ENCODE measurements at places on chromosomes 2 and 18.

- no peak for DNase-seq
Observed at GRCh38 chr2:64675860-64676259, 22.1 kb upstream of the SERTAD2 start.

DNA sequence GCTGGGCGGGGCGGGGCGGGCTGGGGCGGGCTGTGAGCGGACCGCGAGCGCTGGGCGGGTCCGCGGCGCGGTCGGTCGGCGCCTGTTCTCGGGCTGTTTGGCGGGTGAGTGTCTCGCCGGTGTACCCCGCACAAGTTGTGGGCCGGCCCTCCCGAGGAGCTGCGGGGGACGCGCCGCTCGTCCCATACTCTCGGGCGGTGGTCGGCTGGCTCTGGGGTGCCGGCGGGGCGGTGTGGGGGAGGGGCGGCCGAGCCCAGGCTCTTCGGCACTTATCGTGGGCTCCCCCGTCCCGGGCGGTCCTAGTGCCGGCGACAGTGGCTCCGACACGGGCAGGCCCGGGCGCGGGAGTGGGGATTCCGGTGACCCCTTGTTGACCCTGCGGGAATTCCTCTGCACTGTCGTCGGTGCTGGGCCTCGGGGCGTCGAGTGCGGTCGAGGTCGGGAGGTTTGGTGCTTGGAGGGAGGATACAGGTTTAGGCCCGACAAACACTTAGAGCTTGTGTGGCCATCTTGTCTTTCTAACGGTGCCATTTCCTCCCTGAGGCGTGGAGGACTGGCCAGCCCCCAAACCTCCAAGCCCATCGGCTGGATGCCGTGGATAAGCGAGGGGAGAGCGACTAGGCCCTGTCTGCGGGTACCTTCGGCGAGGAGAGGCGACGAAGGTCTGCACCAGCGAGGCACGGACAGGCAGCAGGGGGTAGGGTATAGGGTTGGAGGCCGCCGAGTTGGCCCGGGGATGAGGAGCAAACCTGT lies at the start of gene SEPTIN2:
SEPTIN2 (plus strand) TSS at position 47 of the 753 bp plus-strand sequence. CDS start 8,308 bp downstream, outside the sequence.
- DNase-seq = peak; percentile 93

DNA sequence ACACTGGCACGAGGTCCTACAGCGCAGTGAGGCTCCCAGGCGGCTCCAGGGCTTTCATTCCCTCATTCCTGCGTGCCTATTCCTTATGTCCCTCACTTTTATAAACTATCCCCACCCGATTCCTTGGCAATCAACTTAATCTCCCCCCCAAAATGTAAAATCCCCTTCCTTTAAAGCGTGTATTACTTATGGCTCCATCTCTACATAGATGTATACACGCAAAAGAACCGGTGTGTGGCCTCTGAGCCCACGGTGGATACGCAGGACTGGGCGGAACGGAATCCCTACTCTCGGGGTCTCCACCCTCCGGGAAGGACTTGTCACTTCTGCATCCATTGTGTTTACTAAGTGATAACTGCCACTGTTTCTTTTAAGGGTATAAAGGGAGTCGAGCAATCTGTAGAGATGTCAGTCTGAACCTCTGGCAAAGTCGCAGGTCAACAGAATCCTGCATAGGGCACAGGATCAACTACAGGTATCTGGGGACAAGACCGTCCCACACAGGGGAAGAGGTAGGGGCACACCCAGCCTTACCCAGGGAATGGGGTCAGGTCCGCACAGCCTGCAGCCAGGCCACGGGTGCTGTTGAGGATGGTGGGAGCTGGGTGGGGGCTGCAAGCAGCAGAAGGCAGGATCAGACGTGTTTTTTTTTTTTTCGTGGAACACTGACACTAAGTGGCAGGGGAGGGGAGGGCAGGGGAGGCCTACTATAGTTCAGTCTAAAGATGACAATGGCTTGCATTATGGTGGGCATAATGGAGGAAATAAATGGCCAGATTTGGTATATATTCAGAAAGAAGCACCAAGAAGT lies 42.1 kb downstream of the HDLBP start:
- no peak for DNase-seq

DNA sequence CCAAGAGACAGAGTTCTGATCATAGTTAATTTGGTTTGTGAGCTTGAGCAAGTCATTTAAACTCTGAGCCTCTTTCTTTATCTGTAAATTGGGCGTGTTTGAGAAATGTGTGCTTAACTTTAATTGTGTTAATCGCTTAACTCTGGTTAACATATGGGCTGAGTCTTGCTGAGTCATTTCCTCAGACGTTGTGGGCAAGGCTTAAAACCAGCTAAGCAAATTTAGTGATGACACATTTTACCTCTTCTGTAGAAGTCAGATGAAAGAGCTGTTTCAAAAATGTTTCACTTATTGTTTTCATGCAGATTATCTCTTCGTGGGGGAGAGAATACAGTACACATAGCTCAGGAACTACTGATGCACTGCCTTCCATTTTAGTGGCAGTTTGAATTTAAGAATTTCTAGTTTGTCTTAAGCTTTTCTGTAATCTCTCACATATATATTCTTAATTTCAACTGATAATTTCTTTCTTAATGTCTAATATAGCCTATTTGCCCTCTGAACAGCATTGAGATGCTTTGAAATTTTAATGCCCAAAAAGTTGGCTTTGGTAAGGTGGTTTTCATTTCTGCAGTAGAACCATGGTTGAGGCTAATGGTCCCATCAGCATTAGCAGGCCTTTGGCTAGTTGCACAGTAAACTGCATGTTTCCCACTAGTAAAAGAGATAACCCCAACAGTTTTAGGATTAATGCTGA lies 34.9 kb downstream of the RAB10 start:
- DNase-seq = peak; percentile 58

DNA sequence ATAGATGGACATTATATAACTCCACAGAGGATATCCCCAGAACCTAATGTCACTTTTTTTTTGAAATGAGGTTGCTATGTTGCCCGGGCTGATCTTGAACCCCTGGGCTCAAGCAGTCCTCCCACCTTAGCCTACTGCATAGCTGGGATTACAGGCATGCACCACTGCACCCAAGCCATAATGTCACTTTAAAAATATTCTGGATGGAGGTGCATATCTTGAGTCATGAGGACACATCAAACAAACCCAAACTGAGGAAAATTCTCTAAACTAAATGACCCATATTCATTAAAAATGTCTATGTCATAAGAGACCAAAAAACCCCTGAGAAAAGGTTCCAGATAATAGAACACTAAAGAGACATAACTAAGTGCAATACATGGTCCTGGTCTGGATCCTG lies 36.3 kb downstream of the OSGEPL1 start:
- no peak for DNase-seq

DNA sequence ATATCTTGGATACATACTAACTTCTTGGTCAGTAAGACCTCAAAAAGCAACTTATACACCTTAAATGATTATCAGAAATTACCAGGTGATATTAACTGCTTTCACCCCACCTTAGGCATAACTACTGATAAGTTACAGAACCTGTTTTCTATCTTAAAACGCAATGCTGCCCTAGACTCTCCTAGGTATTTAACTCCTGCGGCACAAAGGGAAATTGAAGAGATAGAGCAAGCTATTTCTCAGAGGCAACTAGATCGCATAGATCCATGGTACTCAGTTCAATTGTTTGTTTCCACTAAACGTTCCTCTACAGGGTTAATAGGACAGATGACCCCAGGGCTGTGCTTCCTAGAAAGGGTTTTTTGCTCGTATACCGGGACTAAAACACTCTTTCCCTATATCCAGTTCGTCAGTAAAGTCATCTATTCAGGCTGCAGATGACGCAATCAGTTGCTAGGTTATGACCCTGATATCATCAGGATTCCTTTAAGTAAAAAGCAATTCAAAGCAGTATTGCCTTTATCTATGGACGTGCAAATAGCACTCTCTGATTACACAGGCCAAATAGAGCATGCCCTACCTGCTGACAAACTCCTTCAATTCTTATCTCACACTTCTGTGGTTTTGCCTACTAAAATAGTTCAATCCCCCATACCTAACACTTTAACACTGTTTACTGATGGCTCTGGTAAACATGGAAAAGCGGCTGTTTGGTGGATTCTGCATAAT lies 62.3 kb upstream of the MYO3B start:
- DNase-seq = peak; percentile 14

DNA sequence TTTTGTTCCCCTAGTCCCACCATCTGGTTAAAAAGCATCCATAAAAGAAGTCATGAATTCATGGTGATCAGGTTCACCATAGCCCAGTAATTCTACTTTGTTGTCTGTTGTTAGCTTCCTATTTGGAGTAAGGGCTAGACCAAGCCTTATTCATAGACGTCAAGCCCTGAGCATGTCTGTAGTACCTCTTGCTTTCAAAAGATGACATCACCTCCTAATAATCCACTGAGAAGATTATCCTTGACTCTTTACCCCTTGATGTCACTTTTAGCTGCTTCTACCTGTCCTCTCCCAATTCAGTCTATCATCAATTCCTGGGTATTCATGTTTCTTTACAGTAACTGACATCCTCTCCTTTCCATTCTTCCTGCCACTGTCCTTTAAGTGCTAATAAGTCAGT lies 90.1 kb downstream of the EML6 start:
- DNase-seq = no peak

DNA sequence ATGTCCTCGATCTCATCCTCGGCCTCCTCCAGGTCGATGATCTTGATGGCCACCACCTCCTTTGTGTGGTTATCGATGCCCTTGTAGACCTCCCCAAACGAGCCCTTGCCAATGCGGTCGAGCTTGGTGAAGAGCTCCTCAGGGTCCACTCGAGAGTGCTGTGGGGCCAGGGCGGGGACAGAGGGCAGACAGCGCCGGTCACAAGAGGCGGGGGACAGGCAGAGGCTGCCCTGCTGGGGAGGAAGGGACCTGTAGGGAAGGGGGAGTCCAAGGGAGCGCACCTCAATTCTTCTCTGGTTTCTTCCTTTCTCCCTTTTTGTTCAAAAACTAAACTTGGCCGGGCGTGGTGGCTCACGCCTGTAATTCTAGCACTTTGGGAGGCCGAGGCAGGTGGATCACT lies 6.8 kb downstream of the STK25 start:
- no peak for DNase-seq

DNA sequence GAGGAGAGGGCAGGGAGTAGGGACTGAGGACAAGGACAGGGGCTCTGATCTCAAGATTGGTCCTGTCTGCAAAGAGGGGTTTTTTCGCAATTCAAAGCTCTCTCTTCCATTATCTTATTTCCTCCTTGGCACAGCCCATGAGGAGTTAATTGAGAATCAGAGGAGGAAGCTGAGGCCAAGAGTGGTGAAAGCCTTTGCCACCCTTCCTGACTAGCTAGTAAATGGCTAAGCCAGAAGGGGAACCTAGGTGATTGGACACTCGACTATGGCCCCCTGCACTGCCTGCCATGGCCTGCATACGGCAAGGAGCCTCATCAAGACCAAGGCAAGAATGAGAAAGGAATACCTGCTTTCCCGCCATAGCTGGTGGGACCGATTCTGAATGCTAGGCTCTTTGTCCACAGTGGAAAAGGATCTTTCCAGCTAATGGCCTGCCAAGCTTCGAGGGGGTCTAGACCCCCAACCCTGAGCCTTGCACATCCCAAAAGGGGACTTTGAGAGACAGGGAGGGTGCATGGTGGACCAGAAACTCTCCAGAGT lies 237.9 kb downstream of the HAUS1 start:
- DNase-seq = no peak

DNA sequence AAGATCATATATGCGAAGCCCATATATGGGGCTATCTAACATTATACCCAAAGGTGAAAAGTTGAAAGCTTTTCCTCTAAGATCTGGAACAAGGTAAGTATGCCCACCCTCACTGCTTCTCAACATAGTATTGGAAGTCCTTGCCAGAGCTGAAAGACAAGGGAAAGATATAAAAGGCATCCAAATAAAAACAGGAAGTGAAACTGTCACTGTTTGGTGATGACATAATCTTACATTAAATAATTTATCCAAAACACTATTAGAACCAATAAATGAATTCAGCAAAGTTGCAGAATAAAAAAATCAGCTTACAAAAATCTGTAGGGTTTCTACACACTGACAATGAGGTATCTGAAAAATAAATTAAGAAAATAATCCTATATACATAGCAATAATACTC lies 205.8 kb downstream of the INSIG2 start:
- DNase-seq = no peak

- DNase-seq = no peak
Observed at GRCh38 chr2:239879423-239880084, 145.6 kb downstream of the NDUFA10 start.

- DNase-seq = no peak
Observed at GRCh38 chr2:69159986-69160385, 147.0 kb downstream of the ANTXR1 start.

DNA sequence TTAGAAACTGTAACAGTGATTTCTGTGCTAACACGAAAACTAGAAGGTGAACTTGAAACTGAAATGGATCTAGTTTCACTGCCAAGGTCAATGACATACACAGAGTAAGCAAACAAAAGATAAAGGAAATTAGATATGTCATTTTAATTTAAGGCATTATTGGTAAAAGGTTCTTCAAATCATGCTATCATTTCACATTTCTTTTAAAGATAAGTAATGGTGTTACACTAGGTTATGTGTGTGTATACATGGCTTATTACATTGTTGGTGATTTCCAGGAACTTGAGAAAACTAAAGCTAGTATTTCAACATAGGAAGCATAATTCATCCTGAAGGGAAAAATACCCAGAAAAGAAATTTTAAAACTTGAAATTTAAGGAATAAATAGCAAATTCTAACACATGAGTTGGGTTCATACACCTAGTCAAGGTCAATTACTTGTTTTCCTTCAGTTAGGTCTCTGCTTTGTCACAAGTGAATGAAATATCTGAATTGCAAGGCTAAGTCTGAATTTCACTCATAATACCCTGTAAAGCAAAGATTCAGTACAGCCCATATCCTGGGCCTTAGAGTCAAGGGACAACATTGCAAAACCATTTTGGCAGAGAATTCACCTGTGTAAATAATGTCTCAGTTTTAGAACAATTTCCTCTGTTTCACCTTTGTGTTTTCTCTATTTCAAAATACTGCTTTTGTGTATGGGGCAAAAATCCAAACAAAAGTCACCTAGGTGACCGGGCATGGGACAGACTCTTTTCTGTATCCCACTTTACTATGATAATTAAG lies 141.6 kb downstream of the SRBD1 start:
- DNase-seq = peak; percentile 33

DNA sequence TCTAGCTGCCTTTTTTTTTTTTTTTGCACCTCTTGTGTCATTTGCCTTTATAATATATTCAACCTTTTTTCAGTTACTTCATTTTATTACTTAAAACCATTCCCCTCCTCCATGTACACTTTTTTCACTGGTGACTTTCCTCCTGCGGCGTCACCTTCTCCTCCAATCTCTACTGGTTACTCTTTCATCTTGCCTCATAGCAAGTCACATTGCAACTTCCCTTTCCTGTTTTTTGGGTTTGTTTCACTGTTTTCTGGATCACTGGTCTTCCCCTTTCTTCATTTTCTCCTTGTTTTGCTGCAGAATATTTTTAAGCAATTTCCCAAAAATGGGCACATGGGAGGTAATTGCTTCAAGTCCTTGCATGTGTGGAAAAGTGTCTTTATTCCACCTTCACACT lies 37.7 kb upstream of the GPR155 start:
- no peak for DNase-seq

Measured in small intestine (tissue), 16 donors.